T-helper 22 cell (primary cell): ENCODE measurements at places on chromosomes 2 and 18.

DNA sequence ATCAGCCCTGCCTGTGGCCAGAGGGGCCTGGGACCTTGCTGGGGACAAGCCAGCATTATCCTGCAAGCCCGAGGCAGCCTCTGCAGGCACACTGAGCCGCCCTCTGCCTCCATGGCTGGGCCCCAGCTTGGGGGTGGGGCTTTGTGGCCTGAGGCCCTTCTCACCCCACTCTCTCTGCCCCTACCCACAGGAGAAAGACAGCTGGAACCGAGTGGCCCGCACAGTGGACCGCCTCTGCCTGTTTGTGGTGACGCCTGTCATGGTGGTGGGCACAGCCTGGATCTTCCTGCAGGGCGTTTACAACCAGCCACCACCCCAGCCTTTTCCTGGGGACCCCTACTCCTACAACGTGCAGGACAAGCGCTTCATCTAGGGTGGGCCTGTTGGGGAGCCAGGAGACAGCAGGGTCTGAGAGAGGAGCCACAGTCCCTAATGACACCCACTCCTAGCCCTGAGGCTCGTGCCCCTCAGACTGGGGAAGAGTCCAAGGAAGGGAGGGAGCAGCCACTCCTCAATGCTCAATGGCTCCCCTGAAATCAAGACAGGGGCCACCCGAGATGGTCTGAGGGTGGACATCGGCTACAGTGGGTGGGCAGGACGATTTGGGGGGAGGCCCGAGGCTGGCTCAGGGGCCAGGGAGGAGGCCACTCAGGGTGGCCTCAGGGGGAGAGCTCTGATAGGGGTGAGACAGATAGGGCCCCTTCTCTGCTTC lies 4.4 kb upstream of the CHRNG start:
- DNase-seq = no peak

- no peak for DNase-seq
These were observed 56.0 kb downstream of the LBH start for GRCh38 chr2:30287190-30287840.

DNA sequence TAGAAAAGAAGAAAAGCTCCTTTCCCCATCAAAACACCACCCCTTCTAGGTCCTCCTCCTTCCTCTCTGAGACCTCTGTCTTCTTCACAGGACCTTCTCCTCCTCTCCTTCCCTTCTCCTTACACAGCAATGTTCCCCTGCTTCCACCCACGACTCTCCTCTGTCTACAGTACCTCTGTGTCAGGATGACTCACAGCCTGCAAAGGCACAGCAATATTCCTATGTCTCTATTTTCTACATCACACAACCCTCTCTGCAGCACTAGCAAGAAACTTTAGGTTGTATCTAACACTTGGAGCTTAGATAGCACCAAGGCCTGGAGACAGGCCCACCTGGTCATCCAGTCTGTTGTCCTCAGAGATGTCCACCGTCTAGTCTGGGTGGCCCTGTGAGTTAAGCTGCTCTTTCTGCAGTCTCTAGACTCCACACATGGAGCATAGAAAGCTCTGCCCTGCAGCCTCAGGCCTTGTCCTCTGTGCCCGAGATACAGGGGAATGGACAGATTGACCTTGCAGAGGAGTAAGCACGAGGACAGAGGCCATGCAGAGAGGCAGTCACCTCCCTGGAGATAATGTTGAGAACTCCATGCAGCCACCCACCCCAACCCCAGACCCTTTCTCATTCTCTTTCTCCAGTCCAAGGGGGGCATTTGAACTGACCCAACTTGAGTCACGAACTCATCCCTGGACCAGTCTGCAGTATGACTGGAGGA lies 212.0 kb downstream of the TNS1 start:
- DNase-seq = no peak

DNA sequence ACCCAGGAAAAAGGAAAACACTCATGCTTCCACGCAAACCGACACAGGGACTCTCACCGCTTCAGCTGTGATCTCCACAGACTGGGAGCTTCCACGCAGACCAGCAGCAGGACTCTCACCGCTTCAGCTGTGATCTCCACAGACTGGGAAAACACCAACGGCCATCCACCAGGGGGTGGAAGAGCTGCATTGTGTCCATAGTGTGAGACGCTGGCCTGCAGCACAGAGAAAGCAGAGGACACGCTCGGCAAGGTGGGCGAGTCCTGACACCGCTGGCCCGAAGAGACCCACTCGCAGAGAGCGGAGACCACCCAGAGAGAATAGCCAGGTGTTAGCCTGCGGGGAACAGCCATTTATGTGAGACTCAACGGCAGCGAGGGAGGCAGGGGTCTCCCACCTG lies 42.5 kb upstream of the NFATC1 start:
- DNase-seq = no peak

DNA sequence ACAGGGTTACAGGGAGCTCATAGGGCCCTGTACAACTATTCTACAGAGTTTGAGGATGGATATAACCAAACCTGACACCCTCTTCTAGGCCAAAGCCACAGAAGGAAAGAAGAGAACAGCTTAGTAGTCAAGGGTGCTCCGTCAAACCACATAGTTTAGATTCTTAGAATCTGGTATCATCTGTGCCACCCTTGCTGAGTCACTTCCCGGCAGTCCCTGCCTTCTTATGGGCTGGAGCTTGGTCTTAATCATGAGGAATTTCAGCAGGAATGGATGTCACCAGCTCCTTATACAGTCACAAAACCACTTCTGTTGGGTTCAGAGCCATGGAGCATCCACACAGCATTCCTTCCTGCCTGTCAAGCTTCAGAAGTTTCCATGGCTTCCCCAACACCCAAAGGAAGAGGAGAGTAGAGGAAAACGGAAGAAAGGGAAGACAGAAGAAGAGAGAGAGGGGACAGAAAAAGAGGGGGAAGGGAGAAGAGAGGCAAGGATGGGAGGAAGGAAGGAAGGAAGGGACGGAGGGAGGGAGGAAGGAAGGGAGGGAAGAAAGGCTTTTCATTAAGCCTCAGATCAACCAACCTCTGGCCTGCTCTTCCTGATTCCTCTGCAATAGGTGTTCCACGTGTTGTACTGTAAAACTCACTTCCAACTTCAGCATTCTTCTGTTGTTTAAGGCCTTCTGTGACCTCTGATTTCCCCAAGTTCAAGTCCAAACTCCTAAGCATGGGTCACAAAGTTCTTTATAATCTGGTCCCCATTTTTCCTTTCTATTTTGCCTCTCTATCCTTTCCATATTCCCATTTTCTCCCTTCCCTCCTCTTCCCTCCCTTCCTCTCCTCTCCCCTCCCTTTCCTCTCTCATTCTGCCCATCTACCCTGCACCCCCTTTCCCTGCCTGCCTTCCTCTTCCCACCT lies 246.1 kb upstream of the TNP1 start:
- no peak for DNase-seq

GRCh38 chr2:69188182-69188900 lies 175.4 kb downstream of the ANTXR1 start:
- DNase-seq = no peak

DNA sequence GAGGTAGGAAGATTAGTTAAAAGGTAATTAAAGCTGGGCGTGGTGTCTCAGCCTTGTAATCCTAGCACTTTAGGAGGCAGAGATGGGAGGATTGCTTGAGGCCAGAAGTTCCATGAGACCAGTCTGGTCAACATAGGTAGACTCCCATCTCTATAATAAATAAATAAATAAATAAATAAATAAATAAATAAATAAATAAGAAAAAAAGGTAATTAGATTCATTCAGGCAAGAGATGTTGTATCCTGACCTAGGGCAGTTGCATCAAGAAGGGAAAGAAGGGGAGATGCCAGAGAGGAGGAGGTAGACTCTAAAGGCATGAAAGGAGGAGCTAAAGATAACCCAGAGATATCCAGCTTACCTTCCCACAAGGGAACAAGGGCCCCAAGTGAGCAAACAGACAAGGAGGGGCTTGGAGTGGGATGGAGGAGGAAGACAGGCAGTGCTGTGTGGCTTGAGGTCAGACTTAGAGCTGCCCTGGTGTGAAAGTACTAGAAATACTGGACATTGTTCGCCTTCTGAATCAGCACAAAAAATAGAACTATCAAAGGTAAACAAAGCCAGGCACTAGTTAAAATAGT lies 7.4 kb upstream of the RAB1A start:
- DNase-seq = no peak

DNA sequence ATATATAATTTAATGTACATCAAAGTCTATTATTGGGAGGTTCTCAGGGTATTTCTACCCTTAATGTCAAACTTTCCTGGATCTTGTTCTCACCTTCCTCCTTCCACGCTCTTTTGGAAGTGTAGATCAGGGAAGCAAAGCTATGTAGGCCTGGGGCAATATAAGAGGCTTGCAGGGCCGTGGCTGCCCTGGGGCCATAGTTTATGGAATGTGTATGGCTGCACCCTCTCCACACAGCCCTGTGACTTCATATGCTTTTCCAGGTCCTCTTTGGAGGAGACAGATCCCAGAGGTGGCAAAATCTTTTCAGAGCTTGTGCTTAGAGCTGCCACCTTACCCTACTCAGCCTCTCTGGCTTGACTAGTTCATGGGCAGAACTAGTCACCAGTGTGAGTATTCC lies 82.9 kb downstream of the PLB1 start:
- DNase-seq = no peak

DNA sequence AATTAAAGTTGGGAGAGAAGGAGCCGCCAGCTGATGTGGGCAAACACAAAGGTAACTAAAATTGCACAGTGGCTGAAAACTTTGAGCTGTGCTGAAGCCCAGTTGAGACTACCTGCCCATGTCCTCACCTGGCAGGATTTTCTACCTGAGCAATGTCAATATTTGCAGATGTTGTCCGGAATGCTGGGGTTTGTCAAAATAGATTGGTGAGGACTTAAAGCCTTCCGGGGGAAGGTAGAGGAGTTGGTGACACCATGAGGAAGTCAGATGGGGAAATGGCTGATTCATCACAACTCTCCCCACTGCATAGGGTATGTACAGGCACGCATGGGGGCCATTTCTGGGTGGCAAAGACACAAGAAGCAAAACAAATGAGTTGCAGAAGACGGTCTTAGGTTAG lies 114.9 kb downstream of the ALK start:
- no peak for DNase-seq

DNA sequence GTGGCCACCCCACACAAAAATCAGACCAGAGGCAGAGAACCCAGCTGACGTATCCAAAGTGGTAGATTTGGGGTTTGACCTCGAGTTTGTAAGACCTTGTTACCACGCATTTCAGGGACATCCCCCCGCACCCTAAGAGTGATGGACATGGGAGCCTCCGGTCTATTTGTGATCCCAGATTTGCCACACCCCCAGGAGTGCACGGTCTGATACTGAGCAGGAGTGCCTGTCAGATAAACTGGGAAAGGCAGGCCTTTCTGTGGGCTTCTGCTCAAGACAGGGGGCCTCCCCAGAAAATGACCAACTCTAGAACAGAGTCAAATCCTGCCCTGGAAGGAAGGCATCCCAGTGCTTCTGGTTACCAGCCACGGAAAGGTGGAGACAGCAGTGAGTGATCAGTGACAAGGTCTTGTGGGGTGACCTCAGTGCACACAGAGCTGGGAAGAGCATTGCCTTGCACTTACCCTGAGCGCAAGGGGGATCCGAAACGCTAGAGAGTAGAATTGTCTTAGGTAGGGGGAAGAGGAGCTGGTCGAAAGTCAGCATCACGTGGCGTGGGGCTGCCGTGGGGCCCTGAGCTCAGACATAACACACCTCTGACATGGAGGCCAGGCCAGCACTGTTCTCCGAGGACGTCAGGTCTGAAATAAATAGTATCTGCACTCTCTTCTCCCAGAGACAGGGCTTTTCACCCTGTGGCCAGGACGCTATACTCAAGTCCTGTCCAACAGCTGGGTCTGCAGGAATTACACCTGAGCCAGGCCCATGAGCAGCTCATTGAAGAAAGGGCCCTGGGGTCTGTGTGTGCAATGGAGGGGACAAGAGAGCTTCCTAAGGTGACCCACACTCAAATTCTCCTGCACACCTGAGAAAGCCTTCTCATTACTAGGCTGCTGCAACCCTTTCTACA lies 242.4 kb upstream of the SALL3 start:
- no peak for DNase-seq

DNA sequence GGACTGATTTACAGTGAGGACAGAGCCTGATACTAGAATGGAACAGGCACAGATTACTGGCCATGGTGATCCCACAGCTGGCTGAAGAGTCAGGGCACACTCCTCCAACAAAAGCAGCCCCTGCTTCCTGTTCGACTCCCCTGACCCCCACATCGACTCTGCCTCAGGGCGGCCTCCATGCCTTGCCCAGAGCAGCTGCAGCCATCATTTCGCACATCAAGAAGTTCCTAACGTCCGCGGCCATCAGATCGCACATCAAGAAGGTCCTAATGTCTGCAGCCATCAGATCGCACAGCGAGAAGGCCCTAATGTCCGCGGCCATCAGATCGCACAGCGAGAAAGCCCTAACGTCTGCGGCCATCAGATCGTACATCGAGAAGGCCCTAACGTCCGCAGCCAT lies 192.8 kb upstream of the PXDN start:
- DNase-seq = no peak

- no peak for DNase-seq
These were observed 65.5 kb upstream of the SKOR2 start for GRCh38 chr18:47316924-47317323.

- DNase-seq = no peak
These were observed 24.1 kb upstream of the ANXA4 start for GRCh38 chr2:69717861-69718273.
